ENCODE measurements at places on chromosomes 1 and 21.

- no peak for DNase-seq
Observed at GRCh38 chr1:53638360-53639035, 100.5 kb downstream of the GLIS1 start.

DNA sequence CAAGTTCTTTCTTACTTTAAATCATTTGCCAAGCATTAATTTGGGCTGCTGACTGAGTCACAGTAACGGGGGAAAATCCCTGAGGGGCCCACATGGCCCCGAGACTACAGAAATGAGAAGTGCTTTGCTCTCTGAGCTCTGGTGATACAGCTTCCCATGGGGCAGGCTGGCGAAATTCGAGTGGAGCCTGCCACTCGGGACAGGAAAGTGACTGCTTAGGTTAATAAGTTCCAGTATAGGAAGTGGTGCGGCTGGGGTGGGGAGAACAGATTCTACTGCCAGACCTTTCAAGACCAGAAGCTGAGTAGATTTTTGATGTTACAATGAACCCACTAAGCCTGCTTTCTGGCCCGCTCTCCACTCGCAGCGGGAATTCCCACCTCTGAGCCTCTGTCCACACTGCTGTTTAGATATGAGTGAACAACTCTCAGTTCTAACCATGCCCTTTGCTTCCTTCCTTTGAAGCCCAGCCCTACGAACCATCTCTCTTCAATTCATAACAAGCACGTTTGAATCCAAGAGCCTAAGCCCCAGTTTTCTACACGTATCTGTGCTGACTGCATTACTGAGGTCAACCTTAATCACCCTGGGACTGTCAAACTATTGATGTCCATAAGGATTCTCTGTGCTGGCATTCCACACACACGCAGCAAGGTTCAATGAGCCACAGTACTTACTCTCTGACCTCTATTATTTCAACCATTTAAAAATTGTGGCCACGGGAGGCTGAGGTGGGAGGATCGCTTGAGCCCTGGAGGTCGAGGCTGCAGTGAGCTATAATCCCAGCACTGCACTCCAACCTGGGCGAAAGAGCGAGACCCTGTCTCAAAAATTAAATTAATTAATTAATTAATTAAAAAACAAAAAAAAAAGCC is 9.6 kb downstream of the ZBTB17 start:
- DNase-seq: peak; percentile 58

- DNase-seq: no peak
Observed at GRCh38 chr1:7424352-7424890, 346.7 kb upstream of the VAMP3 start.

GRCh38 chr1:201229095-201229494 is 38.5 kb downstream of the IGFN1 start:
- no peak for DNase-seq

- no peak for DNase-seq
Observed at GRCh38 chr1:228340686-228341449, 65.8 kb downstream of the TRIM11 start.

- no peak for DNase-seq
Observed at GRCh38 chr1:24921938-24922662, 8.0 kb downstream of the RUNX3 start.

DNA sequence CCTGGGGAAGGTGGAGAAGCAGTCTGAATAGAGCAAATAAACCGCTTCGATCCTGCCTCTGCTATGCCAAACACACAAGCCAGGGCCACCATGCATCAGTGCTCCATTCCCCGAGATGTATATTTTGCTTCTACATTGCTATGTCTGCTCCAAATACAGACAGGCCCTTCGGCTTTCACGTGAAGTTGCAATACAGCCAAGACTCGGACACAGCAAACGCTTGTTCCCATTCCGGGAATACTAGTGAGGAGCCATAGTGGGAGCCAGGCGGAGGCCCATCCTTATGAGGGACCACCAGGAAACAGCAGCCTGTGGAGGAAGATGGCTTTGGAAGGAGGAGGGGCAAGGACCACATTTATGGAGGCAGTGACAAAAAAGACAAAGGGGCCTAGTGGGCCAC is 22.6 kb downstream of the ERI3 start:
- no peak for DNase-seq

- no peak for DNase-seq
Observed at GRCh38 chr1:87273291-87273690, 55.4 kb upstream of the LMO4 start.

GRCh38 chr1:222331340-222331739 is 216.6 kb downstream of the HHIPL2 start:
- no peak for DNase-seq

GRCh38 chr1:4144349-4144971 is 244.4 kb upstream of the C1orf174 start:
- DNase-seq: no peak

- DNase-seq: no peak
Observed at GRCh38 chr1:35316264-35316663, 47.8 kb downstream of the ZMYM4 start.

DNA sequence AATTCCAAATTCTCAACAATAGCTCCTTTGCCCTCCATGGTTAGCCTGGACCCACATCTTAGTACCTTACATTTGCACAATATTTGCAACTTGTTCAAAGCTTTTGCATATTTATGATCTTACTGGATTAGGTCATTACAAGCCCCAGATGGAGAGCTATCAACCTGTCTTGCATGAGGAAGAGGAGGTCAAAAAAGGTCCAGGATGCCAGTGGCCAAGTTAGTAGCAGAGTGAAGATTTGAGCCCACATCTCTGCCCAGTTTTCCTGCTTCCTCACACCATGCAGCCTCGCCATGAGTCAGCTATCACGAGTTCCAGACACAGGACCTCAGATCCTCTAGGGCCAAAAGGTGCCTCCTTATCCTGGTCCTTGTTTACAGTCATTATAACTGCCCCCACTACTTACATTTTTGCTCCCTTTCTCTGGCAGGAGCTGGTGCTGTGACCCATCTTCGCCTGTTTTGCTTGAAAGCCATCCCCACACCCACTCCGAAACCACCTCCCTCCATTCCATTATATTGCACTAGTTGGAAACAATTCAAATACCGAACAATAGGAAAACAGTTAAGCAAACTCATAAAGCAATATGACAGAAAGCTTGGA is 5.0 kb upstream of the AHCYL1 start:
- no peak for DNase-seq

DNA sequence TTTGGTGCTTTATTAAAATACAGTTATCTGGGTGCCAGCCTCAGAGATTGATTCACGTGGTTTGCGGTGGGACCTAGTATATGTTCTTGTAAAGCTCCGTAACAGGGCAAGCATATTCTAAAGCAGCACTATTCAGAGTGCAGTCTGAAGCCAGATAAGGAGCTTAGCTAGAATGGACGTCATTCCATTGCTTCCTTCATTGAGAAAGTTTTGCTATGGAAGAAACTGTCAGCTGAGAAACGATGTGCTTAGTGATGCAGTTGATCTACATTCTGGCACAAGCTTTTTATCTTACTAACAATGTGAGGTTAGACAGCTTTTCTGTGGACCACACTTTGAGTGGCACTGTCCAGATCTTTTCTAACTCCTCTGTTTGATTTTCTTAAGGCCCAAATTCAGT is 26.2 kb downstream of the SLC44A3 start:
- no peak for DNase-seq

GRCh38 chr1:151402764-151403163 is 3.4 kb downstream of the PSMB4 start:
- no peak for DNase-seq

GRCh38 chr1:203317429-203318228 is 12.3 kb downstream of the BTG2 start:
- no peak for DNase-seq

DNA sequence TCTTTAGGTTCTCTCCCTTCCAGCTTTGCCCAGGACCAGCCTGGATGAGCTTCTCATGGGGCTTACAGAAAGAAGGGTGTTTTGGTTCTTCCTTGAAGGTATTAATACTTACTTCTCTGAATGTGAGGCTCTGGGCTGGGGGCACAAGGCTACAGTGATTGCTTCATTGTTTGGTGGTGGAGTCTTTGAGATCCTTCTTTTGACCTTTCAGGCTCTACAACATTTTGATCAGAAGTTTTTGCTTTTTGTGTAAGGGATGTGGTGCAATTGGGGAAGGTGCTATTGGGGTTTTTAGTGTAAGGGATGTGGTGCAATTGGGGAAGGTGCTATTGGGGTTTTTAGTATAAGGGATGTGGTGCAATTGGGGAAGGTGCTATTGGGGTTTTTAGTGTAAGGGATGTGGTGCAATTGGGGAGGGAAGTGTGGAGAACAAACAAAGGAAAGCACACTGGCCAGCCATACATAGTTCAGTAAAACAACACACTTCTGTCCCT is 103.6 kb upstream of the IVNS1ABP start:
- DNase-seq: no peak

DNA sequence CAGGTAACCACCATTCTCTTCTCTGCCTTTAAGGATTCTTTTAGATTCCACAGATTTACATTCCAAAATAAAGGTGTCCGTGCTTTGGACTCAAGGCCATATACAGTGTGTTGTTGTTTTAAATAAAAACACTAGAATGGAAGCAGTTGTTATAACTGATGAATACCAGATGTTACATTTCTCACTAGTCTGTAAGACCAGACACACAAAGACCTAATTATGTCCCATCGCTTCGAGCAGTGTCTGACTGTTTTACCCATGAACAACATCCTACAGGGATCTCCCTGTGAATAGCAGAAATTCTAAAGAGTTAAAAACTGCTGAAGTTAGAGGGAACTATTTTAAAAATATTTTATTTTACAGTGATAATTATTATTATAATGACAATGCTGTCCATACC is 574.7 kb upstream of the ZP4 start:
- DNase-seq: no peak

- DNase-seq: no peak
Observed at GRCh38 chr1:1564268-1564667, 10.4 kb downstream of the SSU72 start.

GRCh38 chr1:219837994-219838294 is 90.4 kb downstream of the SLC30A10 start:
- no peak for DNase-seq

- DNase-seq: no peak
Observed at GRCh38 chr1:9345471-9345870, 52.8 kb downstream of the SPSB1 start.

- no peak for DNase-seq
Observed at GRCh38 chr1:85048296-85049064, at the start of gene MCOLN3. TSS of gene MCOLN3 (minus strand) at chr1:85048500. CDS start at chr1:85045360, 3,140 bp downstream.

- no peak for DNase-seq
Observed at GRCh38 chr1:105730701-105731100, 1325.8 kb upstream of the PRMT6 start.

DNA sequence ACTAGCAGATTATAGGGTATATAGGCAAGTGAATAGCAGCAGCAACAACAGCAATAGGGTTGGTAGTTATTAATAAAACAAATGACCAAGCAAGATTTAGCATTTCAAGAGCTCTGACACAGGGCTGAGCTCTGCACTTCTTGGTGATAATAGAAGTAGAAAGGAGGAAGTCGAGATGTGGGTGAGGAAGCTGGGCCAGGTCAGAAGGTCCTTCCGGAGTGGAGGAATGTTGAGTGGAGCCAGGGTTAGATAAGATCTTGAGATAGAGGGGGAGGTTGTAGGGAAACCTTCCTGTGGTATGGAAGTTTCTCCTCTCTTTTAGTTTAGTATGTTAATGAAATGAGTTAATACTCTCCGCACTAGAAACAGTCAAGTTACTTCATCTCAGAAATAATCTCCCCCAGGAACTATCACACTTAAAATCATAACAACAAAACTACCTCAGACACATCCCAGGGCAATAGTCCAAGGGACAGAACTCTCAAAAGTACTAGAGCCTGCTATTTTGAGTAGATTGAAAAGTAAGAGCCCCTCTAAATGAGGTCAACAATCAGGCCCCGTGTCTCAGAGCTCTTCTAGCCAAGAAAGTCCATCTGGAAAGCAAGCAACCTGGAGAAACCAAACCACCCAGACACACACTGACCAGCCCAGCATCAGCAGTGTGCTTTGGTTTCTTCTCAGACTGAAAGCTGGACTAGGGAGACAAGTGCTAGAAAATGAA is 45.4 kb upstream of the ATP1B1 start:
- DNase-seq: no peak

GRCh38 chr1:238281418-238281817 is 390.7 kb upstream of the ZP4 start:
- no peak for DNase-seq

- DNase-seq: no peak
Observed at GRCh38 chr1:10065344-10065685, 32.6 kb downstream of the UBE4B start.

DNA sequence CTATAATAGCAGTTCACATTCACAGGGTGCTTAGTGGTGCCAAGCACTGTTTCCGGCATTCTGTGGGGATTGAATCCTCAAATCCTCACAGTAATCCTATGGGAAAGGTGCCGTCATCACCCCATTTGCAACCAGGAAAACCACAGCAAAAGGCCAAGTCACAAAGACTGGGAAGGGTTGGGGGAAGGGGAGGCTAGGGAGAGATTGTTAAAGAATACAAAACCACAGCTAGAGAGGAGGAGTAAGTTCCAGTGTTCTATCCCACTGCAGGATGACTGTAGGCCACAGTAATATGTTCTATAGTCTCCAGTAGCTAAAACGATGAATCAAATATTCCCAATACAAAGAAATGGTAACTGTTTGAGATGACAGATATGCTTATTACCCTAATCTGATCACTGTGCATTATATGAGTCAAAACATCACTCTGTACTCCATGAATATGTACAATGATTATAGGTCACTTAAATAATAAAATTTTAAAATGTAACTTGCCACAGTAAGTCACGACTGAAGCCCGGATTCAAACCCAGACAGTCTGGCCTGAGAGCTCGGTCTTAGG is 256.8 kb downstream of the TOMM20 start:
- no peak for DNase-seq

DNA sequence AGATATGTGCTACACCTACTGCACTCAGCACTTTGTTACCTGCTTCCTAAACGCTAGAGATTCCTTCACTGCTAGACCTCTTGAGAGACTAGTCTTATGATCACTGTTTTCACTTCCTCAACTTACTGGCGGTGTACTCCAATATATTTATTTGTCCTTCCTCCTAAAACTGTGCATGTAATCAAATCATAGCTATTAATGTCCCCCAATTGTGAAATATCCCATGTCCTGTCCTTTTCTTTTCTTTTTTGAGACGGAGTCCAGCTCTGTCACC is 3.4 kb downstream of the SOAT1 start:
- DNase-seq: no peak
